Epithelial cell of prostate (primary cell): ENCODE measurements at places on chromosomes 3 and 15.

GRCh38 chr15:67792250-67792942 is 32.9 kb upstream of the SKOR1 start:
- DNase-seq = no peak

GRCh38 chr3:176075046-176075445 is 1122.2 kb downstream of the TBL1XR1 start:
- DNase-seq = no peak

- DNase-seq = peak; percentile 37
Observed at GRCh38 chr3:59326246-59327024, 276.6 kb upstream of the CFAP20DC start.

DNA sequence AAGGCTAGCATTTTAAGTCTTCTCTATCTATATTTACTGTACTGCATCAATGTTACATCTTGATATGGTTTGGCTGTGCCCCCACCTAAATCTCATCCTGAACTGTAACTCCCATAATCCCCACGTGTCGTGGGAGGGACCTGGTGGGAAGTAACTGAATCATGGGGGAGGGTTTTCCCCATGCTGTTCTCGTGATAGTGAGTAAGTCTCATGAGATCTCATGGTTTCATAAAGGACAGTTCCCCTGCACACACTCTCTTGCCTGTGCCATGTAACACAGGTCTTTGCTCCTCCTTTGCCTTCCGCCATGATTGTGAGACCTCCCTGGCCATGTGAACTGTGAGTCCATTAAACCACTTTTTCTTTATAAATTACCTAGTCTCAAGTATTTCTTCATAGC is 161.5 kb downstream of the TBC1D5 start:
- no peak for DNase-seq

DNA sequence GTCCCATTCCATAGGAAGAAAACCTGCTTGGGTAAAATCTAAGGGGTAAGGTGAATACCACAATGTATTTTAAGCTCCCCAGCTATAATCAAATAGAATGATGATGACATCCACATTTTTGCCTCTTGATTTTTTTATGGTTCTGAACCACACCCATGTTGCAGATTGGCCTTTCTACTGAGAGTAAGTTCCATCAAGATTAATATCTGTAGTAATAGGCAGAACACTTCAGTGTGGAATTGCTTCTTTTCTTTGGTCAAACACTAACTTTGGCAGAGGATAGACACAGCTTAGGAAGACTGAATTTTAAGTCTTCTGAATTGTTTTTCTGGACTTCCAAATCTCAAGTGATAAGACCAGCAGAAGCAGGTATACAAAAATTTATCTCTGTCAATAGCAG is 27.0 kb downstream of the PLS1 start:
- DNase-seq = no peak

DNA sequence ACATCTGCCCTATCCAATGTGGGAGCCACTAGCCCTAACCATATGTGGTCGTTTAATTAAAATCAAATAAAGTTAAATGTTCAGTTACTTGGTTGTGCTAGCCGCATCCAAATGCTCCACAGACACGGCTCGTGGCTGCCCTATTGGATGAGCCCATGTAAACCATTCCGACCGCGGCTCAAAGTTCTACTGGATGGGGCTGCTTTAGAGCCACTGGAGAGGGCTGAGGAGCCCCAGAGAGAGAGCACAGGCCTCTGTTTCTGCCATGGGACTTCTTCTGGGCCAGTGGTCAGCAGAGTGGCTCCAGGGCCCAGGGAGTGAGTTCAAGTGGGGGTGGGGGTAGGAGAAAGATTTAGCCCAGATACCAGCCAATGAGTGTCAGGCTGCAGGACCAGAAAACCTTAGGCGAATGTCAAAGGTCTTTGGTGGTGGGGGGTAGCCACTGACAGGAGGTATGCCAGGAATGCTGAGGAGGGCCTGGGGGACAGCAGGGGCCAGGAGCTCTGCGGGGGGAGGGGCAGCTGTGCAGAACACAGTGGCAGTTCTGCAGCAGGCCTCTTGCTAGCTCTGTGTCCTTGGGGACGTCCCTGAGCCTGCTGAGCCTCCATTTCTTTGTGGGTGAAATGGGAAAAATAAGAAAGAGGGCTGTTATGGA is 30.1 kb downstream of the SPSB4 start:
- no peak for DNase-seq

DNA sequence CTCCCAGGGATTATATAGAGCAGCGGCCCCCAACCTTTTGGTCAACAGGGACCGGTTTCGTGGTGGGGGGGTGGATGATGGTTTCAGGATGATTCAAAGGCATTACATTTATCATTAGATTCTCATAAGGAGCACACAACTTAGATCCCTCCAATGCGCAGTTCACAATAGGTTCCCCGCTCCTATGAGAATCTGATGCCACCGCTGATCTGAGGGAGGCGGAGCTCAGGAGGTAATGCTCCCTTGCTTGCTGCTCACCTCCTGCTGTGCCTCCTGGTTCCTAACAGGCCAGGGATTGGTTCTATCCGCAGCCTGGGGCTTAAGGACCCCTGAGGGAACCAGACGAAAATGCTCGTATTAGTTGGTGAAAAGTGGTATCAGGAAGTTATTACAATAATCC is 1.3 kb upstream of the HACD2 start:
- DNase-seq = peak; percentile 41

GRCh38 chr15:22811640-22812039 is 25.2 kb downstream of the NIPA1 start:
- DNase-seq = no peak

DNA sequence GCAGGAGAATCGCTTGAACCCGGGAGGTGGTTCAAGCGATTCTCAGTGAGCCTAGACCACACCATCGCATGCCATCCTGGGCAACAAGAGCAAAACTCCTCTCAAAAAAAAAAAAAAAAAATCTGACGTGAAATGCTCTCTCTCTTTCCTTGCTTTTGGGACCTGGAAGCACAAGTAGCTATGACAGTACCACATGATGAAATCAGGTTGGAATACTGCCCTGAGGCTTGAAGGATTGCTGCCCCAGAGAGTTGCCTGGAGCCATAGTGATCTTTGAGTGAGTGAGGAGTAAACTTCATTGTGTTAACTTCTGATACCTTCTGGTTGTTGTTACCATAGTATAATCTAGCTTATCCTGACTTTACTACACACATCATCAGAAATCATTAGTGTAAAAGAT is 23.3 kb downstream of the AKAP13 start:
- no peak for DNase-seq

- DNase-seq = no peak
Observed at GRCh38 chr3:20246662-20247061, 60.7 kb upstream of the SGO1 start.

- no peak for DNase-seq
Observed at GRCh38 chr3:102673271-102674115, 238.7 kb downstream of the ZPLD1 start.

GRCh38 chr3:134652409-134652831 is 1.6 kb upstream of the KY start:
- peak; percentile 16 for DNase-seq

DNA sequence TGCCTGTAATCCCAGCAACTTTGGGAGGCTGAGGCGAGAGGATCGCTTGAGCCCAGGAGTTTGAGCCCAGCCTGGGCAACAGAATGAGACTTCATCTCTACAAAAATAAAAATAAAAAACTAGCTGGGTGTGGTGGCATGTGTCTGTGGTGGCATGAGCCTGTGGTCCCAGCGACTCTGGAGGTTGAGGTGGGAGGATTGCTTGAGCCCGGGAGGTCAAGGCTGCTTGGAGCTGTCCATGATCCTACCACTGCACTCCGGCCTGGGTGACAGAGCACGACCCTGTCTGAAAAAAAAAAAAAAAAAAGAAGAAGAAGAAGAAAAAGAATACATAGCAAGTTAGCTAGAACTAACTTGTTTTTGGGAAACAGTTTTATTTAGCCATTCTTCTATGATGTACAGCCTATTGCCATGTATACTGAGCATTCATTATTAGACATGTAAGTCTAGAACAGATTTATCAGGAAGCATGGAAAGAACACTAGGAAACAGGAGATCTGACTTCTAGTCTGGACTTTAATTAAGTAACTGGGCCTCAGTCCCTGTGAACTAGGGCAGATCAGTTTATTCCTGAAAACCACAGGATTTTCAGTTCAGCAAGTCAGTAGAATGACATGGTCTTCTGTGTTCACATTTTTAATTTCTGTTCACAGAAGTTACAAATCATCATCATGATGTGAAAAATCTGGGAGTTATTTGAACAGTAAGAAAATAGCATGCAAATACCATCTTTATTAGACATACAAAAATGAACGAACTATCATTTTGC is 65.5 kb downstream of the KAT2B start:
- DNase-seq = no peak

DNA sequence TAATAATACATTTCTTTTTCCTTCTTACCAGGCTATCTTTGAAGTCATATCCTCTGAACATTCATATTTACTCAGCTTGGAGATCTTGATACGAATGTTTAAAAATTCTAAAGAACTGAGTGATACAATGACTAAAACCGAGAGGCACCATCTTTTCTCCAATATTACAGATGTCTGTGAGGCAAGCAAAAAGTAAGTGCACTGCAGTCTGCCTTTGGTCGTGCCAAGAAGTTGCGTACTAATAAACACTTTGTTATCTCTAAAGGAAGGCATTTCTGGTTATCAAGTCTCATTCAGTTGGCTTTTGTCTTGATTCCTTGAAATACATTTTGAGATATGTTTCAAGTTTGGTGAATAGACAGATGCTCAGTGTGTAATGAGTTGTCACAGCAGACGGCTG is 31.6 kb downstream of the ARHGEF26 start:
- no peak for DNase-seq

GRCh38 chr3:193010191-193010590 is 92.5 kb upstream of the MB21D2 start:
- DNase-seq = no peak

- DNase-seq = no peak
Observed at GRCh38 chr3:52317208-52318000, 1.3 kb downstream of the DNAH1 start.
